ENCODE measurements at places on chromosomes 2 and 18. TPM values are rescaled to one million over a fixed set of nuclear protein-coding genes. Genes with fewer than 3 reads are reported as not detected.

The SERPINB12 gene
- not detected for polyA plus RNA-seq

The BCL2L11 gene
- polyA plus RNA-seq = 3.5 TPM

- DNase-seq = no peak
- H3K27ac ChIP-seq = no peak overlapping the region
- no peaks in the 10 kb centered on the region for H3K4me1 ChIP-seq
- H3K27me3 ChIP-seq = no peaks in the 10 kb centered on the region
- H3K36me3 ChIP-seq = no peaks in the 10 kb centered on the region
Observed at GRCh38 chr18:44536046-44536445, 144.6 kb upstream of the SETBP1 start.

DNA sequence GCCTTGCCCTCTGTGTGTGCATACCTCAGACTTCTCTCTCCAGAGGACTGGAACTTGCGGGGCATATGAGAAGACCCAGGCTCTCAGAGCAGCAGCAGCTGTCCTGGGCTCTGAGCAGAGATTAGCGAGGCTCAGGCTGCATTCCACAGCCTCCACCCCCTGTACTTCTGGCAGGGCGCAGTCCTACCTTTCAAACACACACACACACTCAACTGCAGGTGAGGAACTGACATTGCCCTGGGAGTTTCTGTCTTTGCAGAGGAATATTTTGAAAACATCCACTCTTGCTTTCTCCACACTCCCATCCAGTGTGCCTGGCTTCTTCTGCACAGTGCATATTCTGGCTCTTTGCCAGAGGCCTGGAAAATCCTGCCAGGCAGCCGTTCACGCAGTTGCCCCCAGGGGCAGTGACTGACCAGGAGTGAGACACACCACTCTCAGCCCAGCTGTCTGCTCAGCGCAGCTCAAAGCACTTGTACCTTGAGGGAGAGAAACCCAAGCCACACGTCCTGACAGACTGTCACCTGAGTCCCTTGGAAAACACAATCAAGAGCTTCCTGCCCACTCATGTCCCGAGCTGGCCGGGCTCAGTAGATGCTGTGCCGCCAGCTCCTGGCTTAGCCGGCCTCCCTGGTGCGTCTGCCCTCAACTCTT is 460.8 kb downstream of the RNF144A start:
- H3K36me3 ChIP-seq = no peaks in the 10 kb centered on the region
- H3K27me3 ChIP-seq = no peaks in the 10 kb centered on the region
- DNase-seq = peak; percentile 23
- no peak overlapping the region for H3K4me3 ChIP-seq
- no peaks in the 10 kb centered on the region for H3K4me1 ChIP-seq

DNA sequence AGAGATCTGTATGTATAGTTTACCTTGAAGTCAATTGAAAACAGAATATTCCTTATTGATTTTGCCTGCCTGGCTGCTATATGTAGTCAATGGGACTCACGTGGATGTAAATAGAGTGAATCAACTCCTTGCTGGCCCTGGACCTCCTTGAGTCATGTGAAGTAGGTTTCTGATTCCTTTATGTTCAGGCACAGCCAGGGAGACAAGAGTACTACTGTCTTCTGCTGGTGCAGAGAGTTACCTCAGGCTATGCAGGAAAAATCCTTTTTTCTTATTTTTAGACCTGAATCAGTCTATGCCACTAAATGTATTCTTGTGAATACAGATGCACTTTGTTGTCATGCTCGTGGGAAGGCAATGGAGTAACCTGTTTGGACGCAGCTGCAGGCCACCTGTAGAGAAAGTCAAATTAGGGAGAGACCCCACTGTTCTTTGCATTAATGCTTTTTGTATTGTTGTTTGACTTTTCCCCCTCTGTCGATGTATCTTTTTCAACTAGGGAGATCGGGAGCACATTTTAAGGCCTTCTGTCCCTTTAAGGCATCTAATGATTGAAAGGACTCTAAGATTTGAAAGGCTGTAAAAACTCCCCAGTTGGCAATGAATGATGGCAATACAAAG is 473.9 kb downstream of the ARHGAP15 start:
- H3K27ac ChIP-seq = no peak overlapping the region
- H3K4me3 ChIP-seq = no peak overlapping the region
- DNase-seq = no peak
- no peaks in the 10 kb centered on the region for H3K4me1 ChIP-seq
- no peaks in the 10 kb centered on the region for H3K36me3 ChIP-seq

- peak overlapping the region; percentile 87 for H3K4me3 ChIP-seq
- peak overlapping the region; percentile 89 for H3K27ac ChIP-seq
- DNase-seq = no peak
- peaks cover 58% of the 10 kb centered on the region for H3K4me1 ChIP-seq
Observed at GRCh38 chr2:74503506-74504475, 3.7 kb downstream of the PCGF1 start.

DNA sequence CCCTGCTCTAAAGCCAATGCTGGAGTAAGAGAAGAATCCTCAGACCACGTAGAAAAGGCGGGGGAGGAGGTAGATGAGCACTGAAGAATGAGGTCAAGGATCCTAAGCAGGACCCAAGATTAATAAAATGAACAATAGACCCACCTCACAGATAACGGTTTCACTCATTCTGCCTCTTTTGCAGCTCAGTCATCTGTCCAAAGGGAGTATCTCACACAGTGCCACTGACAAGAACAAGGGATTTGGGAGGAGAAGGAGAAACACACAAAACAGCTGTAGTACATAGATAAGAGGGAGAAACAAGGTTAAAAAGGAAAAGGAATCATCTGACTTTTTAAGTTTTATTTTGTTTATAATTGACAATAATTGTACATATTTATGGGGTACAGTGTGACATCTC is 30.9 kb upstream of the SULT1C4 start:
- no peaks in the 10 kb centered on the region for H3K27me3 ChIP-seq
- H3K27ac ChIP-seq = no peak overlapping the region
- no peak for DNase-seq
- no peak overlapping the region for H3K4me3 ChIP-seq
- no peaks in the 10 kb centered on the region for H3K36me3 ChIP-seq

- DNase-seq = no peak
- no peaks in the 10 kb centered on the region for H3K27me3 ChIP-seq
- H3K4me3 ChIP-seq = no peak overlapping the region
- H3K36me3 ChIP-seq = no peaks in the 10 kb centered on the region
- no peak overlapping the region for H3K27ac ChIP-seq
- no peaks in the 10 kb centered on the region for H3K4me1 ChIP-seq
Observed at GRCh38 chr2:107068069-107068916, 182.3 kb upstream of the ST6GAL2 start.

DNA sequence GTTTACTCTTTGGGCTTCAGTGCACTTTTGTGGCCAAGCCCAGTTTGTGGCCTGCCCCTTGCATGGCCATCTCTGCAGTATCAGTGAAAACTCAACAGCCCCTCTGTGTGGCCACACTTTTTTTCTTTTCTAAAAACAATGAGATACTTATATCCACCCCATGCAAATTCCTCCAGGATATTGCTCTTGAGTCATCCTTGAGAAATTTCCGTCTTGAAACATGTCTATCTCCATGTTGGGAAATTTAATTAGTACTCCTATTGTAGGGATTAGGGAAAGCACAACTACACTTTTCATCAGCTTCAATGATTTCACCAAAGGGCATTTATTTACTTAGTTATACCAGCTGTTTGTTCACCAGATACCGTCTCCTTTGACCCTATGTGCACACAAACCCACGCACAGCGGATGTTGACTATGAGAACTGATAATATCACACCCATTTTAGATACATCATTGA is 993.1 kb downstream of the TSN start:
- no peak overlapping the region for H3K27ac ChIP-seq
- H3K36me3 ChIP-seq = no peaks in the 10 kb centered on the region
- H3K4me1 ChIP-seq = no peaks in the 10 kb centered on the region

DNA sequence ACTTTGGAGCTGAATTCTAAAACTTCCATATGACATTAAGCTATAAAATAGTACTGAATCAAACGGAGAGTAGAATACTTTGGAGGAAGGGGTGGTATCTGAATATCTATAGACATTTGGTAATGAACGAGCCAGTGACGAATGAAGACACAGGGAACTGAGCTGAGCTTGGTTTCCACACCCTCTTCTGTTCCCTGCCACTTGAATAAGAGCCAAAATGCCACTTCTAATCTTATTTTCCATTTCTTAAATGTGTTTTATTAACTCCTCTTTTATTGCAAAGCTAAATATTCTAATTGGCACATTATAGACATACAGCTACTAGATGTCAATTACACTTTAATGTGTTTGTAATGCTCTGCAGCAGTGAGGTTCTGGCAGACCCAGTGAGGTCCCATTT is 76.1 kb downstream of the AFF3 start:
- no peak for DNase-seq
- H3K27me3 ChIP-seq = no peaks in the 10 kb centered on the region
- peaks cover 12% of the 10 kb centered on the region for H3K4me1 ChIP-seq
- H3K36me3 ChIP-seq = no peaks in the 10 kb centered on the region
- H3K27ac ChIP-seq = no peak overlapping the region
- no peak overlapping the region for H3K4me3 ChIP-seq

DNA sequence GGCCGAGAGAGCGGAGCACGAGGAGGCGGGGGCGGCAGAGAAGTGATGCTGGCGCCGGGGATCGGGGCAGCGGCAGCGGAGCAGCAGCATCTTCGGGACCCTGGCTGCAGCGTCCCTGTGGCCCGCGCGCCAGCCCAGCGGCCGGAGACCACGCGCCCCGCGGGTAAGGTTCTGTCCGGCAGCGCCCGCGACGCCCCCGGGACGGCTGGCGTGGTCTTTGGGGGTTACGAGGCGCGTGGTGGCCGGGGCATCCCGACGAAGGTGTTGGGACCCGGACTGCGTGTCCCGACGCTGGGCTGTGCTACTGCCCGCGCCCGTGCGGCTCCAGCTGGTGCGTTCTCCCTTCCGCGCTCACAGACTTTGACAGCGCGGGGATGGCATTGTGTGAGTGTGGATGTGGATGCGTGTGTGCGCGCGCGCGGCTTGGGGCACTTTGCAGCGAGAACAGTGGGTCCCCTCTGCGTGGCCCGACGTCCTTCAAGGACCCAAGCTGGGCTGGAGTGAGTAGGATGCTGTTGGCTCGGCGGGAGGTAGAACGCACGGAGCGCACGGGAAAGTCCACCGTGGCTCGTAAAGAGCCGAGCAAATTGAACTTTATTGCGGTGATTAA is 405.0 kb downstream of the XIRP2 start:
- H3K4me3 ChIP-seq = peak overlapping the region; percentile 66
- peaks cover 48% of the 10 kb centered on the region for H3K27me3 ChIP-seq
- no peaks in the 10 kb centered on the region for H3K36me3 ChIP-seq
- peaks cover 23% of the 10 kb centered on the region for H3K4me1 ChIP-seq
- no peak overlapping the region for H3K27ac ChIP-seq
